ENCODE measurements at places on chromosomes 12 and 14. TPM values are rescaled to one million over a fixed set of nuclear protein-coding genes. Genes with fewer than 3 reads are reported as not detected.

The AMDHD1 gene
- under 0.01 TPM for total RNA-seq

The GPR132 gene
- under 0.01 TPM for total RNA-seq

DNA sequence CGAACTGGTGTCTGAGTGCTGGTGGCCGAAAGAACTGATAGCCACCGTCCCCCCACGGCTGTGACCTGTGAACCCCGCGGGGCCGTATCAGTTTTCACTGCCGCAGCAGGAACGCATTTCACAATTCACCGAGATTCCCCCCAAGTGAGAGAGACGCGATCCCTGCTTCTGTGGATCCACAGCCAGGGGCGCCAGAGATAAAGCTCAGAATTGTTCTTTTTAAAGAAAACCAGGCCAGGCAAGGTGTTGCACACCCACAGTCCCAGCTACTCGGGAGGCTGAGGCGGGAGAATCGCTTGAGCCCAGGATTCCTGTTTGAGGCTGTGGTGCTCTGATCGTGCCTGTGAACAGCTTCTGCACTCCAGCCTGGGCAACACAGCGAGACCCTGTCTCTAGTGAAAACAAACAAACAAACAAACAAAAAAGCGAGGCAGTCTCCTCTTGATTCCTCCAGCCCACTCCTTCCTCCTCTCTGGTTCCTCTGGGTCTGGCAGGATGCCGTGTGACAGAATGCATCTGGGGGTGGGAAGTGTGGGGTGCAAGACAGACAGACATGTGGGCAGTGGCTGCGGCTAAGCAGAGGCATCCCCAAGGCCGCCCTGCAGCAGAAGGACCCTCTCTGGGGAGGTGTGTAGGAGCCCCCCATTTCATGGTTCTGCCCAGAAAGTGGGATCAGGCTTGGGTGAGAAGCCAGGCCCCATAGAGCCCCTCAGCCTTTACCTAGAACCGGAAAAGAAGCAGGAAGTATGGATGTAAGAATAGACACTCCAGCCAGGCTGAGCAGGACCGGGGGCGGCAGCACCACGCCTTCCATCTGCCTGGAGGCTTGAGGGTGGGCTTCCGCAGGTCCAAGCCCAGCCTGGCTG is 39.2 kb upstream of the PPP1R13B start:
- DNase-seq, result no peak

The VWF gene
- total RNA-seq, result 467 TPM

- DNase-seq, result no peak
Observed at GRCh38 chr12:52666471-52666870, 13.7 kb downstream of the KRT1 start.

- DNase-seq, result peak; percentile 65
Observed at GRCh38 chr12:95574799-95575452, 23.6 kb upstream of the USP44 start.

DNA sequence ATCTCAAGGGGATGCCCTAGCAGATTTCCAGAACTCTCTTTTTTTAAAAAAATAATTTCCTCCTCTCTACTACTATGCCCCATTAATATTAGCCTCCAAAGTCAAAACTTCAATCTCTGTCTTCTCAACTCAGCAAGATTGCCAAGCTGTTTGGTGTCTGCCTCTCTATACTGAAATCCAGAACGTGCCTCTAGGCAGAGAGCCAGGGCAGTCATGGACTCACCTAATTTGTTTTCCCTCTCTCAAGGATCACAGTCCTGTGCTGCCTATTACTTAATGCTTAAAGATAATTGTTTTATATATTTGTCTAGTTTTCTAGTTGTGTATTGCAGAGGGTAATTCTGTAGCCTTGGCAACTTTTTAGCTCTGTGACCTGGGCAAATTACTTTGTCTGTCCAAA is 74.7 kb downstream of the E2F7 start:
- no peak for DNase-seq

The GPR162 gene
- total RNA-seq, result 0.76 TPM

DNA sequence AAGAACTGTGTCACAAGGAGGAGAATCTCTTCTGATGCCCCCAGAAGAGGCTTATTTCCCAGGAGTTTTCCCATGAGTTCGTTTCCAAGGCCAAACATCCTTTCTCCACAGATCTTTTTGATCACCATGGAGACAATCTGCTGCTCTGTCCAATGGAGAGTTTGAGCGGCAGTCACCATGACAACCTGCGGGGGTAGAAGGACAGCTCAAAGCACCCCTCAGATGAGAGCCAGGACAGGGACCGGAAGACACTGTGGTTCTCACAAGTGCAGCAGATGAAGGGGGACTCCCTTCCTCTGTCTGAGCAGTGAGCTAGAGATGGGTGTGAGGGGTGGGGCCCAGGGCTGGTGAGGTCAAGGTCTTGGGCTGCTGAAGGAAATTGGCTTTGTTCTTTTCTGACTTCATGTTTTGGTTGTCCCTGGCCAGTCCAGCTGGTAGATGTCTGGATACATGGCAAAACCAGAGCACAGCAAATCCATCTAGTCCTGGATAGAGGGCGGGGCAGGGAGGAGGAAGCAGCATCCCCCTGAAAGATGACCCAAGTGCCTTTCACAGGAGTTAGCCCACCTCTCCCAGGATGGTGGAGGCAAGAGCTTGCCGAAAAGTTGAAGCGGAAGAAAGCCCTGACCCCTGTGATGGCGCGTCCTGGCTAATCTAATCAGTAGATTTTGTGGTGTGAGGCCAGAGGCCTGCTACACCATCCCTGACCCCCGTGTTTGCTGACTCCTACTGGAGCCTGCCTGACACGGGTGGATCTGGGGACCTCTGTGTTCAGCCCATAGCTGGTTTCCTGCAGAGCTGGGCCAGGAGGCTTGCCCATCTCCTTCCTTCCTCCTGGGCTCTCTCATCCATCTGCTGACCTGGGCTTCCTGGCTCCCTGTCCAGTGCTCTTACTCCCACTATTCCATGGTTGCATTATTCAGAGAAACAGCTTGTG is 24.4 kb downstream of the DHRS2 start:
- no peak for DNase-seq

DNA sequence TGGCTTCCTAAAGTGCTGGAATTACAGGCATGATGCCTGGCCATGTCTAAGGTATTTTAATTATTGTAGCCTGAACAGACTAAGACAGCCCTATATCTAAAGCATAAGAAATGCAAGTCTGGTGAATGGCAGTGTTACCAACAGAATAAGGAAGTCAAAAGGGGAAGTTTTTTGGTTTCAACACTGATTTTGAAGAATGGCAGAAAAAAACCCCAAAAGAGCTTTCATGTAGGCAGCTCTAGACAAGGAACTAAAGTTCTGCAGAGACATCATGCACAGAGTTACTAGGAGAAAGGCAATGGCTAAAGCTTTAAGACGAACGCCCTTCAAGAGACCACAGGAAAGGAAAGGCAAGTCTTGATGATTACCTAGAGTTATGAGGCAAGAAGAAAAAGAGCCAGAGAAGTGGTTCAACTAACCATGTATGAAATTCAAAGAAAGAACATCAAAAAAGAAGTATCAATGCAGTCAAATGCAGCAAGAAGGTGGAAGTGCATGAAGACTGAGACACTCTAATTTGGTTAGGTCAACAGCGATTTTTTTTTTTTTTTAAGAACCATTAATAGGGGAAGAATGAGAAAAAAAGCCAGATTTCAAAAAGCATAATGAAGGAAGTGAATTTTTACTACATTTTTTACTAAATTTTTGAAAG is 50.8 kb downstream of the RPS6KA5 start:
- no peak for DNase-seq

The KRT71 gene
- total RNA-seq, result not detected

DNA sequence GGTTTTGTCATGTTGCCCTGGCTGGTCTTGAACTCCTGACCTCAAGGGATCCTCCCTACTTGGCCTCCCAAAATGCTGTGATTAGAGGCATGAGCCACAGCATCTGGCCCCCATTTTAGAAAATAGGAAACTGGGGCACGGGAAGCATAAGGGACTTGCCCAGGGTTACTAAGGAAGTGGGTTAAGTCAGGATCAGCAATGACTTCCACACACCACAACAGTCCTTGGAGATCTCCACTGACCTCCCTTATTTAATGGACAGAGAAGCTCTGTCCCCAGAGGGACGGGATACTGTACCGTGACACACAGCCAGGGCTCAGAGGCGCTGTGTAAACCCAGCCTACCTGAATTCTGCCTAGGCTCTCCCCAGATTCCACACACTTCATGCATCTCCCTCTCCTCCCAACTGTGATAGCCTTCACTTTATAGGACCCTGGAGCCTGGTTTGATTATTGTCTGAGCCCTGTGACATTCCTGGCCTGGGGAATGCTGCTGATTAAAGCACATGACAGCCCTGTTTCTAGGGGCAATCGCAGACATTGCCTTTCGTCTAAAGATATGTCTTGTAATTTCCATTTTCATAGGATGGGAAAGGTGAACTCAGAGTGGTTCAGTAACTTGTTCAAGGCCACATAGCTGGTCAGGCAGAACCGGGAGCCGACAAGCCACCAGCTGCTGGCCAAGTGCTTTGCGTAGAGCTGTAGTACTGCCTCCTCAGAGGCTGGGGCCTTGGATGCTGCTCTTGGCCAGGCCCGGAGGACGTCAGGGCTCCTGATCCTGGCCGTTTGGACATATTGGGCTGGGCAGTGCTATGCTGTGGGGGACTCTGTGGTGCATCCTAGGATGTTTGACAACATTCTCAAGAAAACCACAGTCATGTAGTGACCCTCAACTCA is 20.8 kb downstream of the SERPINA1 start:
- DNase-seq, result no peak

The HHIPL1 gene
- 1.4 TPM for total RNA-seq

DNA sequence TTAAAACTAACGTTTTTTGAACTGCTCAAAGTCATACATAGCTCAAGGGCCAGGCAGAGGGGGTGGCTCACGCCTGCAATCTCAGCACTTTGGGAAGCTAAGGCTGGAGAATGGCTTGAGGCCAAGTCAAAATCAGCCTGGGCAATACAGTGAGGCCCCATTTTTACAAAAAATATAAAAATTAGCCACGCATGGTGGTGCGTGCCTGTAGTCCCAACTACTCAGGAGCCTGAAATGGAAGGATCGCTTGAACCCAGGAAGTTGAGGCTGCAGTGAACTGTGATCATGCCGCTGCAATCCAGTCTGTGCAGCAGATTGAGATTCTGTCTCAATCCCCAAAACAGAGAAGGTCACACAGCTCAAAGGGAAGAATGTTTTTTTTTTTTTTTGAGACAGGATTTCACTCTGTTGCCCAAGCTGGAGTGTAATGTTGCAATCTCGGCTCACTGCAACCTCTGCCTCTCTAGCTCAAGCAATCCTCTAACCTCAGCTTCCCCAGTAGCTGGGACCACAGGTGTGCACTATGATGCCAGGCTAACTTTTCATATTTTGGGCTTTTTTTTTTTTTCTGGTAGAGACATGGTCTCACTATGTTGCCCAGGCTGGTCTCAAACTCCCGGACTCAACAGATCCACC is 2.9 kb downstream of the RBM23 start:
- DNase-seq, result no peak

The ARG2 gene
- 39.7 TPM for total RNA-seq

- no peak for DNase-seq
Observed at GRCh38 chr12:46963977-46964971, 115.1 kb upstream of the PCED1B start.

GRCh38 chr12:121279071-121279375 is 17.5 kb downstream of the CAMKK2 start:
- DNase-seq, result peak; percentile 91

The BDKRB1 gene
- total RNA-seq, result not detected

GRCh38 chr12:27289414-27289813 is 43.2 kb upstream of the BMAL2 start:
- no peak for DNase-seq

- no peak for DNase-seq
Observed at GRCh38 chr12:124866195-124866882, 2.7 kb upstream of the SCARB1 start.

The SDSL gene
- total RNA-seq, result 3.3 TPM
